Activated T-cell treated with anti-CD3 and anti-CD28 coated beads for 48 hours (primary cell): ENCODE measurements at places on chromosomes 6 and 20.

DNA sequence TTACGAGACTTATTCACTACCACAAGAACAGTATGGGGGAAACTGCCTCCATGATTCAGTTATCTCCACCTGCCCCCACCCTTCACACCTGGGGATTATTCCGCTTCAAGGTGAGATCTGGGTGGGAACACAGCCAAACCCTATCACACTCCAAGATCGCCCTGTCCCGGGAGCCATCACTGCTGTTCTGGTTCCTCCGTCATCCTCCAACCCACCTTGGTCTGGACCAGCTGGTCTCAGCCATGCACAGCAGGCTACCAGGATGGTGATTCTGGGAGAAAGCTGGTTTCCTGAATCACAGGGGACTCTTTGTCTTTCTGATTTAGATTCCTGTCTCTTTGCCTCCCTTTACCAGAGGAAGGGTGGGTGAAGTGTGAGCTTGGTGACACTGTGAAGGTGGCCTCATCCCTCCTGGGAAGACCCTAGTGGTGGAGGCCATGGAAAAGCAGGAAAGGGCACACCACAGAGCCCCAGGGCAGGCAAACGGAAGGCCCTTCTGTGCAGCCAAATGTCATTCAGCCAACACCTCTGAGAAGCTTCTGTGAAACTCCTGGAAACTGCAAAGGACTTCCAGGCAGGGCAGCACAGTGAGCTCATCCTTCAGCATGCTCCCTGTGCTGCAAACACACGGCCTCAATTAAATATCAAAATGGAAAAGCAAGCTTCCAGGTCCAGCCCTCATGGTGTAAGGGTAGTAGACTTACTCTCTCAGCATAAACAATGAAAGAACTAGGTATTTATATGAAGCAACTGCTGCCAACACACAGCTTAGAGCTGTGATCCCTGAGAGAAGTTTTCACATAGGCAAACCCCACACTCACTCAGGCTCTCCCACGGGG, 169.8 kb downstream of the ANKRD60 start:
- DNase-seq: no peak

DNA sequence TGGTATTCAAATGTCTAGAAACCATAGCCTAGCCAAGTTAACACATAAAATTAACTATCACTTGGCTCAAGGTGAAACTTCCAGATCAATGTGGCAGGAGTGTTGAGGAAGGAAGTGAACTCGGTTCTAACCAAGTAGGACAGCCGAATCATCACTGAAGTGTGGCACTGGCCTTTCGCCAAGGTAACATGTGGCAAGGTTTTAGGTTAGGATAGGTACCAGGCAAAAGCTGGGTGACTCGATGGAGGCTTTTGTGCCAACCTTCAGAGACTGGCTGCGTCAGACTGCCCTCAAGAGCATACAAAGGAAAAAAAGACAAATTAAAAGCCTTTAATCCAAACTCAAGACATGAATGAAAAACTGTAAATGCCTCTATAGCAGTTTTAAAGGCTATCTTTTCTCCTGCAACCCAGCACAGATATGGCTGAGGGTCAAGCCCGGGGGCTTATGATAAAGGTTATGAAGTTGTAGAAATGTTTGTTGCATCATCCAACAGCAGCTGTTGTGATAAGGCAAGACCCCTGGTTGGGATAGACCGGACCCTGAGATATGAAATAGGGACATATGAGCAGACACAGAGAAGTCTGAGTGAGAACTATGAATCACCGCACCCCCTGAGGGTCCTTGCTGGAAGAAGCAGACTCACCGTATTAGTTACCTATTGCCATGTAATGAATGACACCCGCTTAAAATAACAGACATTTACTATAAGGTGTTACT, 11.9 kb downstream of the PSMB9 start:
- no peak for DNase-seq

DNA sequence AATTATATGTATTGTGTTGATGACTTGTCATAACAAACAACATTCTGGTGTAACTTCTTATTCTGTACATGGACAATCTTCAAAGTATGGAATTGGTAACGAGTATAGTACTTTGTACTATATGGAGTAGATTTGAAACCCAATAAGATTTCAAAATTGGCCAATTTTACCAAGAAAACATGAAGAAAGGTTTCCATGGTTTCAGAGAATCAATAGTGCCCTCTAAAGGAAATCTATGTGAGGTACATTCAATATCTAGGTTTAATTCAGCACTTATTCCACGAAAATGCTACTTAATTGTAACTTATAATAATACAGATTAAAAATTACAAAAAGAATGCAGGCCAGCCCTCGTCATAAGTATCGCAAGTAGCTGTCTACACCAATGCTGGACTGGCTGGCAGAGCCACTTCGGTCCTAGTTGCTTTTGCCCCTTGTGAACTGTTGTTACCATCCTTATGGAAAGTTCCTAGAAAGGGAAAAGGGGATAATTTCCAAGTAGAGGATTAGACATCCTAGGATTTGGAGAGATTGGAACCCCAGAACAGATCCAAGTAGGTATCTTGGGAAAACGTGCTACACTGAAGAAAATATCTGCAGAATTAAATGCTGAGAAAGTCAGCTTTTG, 70.9 kb downstream of the LCA5 start:
- no peak for DNase-seq

- no peak for DNase-seq
Observed at GRCh38 chr20:39983183-39983582, 705.9 kb downstream of the MAFB start.

GRCh38 chr20:963795-964194, 38.3 kb downstream of the RSPO4 start:
- DNase-seq: no peak

GRCh38 chr6:33235221-33235634, 26.9 kb downstream of the RING1 start:
- DNase-seq: no peak

- DNase-seq: no peak
Observed at GRCh38 chr6:134007077-134007476, 45.3 kb downstream of the SLC2A12 start.

GRCh38 chr6:56946368-56946767, 8.5 kb upstream of the BEND6 start:
- no peak for DNase-seq

- DNase-seq: no peak
Observed at GRCh38 chr6:159074120-159074684, 29.4 kb upstream of the TAGAP start.

- no peak for DNase-seq
Observed at GRCh38 chr20:45497971-45498494, 17.4 kb downstream of the SPINT3 start.

DNA sequence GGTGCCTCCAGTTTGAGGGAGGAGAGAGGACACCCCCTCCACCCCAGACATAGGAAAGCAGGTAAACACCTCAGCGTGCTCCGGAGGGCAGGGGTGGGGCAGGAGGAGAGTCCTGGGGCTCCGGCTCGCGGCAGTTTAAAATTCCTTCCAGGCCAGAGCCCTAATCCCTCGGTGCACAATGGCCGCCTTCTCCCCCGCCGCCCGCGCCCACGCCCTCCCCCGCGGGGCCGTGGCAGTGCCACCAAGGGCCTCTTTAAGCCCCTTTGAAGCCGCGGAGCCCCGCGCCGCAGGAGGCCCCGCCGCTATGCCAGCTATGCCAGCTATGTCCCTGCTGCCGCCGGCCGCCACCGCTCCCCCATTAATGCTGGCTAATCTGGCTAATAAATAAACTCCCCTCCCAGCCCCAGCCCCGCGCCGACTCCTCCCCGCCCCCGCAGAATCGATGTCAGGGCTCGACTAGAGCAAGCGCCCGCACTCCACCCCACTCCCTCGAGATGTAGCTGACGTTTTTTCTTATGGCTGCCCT, 125.1 kb downstream of the MRPL14 start:
- DNase-seq: no peak

DNA sequence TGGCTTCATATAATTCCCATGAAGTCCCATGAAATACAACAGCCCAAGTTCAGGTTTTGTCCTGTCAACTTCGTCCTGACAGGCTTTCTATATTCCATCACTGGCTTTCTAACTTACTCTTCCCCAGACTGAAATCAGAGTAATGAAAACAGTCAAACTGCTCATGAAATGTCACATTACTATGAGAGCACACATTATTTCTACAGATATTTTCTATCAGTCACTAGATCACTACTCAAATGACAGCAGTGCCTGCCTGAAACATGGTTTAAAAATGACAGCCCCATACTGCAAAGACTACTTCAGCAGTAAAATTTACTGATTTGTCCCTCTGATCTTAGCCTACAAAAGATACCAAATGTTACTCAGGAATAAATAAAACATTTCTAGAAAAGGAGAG, 442.9 kb upstream of the SOX4 start:
- no peak for DNase-seq
